Brain microvascular endothelial cell (primary cell): ENCODE measurements at places on chromosomes 4 and X.

GRCh38 chrX:73213734-73214425 lies 771 bp downstream of the NAP1L2 start:
- no peak for DNase-seq

GRCh38 chr4:1874201-1874600 lies 3.0 kb downstream of the NSD2 start:
- no peak for DNase-seq

DNA sequence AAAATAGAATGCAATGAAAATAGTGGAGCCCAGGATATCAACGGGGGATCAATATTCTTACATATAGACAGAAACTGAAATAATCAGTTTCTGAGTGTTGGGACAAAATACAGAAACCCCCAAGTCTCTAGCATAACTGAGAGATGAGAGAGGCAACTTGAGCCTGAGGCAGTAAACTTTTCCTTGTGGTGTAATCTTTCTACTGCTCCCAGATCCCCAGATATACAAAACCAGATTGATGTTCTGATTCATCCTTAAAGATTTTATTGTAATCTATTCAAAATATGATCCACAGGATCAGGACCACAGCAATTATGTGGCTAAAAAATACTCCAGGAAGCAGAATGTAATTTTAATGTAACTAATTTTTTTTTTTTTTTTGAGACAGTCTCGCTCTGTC lies 2282.6 kb downstream of the ARAP2 start:
- DNase-seq = no peak

DNA sequence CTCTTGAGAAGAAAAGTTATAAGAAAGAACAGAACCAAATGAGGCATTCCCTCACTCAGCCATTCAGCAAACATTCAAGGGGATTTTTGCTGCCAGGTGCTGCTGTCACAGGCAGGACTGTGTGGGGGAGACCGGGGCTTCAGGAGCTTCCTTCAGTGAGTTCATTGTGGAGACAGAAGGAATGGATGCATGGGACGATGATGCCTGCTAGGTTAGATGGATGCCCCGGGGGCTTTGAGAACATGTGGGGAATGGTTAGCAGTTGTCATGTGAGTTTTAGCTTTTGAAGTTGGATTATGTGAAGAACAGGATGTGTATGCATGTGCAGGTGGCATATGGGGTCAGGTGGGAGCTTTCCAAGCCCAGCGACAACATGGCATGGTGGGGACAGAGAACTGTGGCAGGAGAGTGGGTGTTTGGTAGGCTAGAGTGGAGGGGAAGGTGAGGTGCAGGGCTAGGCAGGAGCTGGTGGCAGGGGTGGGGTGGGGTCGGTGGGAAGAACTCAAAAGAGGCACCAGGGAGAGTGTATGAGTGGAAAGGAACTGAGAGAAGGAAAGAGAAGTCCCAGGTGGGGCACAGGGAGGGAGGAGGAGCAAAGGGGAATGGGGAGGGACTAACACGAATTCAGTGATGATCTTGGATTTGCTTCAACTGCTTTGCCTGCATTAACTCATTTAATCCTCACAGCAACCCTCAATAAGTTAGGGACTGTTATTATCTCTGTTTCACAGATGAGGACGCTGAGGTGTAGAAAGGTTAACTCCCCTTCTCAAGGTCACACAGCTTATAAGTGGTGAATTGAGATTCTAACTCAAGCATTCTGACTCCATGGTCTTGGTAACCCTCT lies 8.4 kb downstream of the DCUN1D4 start:
- DNase-seq = no peak

DNA sequence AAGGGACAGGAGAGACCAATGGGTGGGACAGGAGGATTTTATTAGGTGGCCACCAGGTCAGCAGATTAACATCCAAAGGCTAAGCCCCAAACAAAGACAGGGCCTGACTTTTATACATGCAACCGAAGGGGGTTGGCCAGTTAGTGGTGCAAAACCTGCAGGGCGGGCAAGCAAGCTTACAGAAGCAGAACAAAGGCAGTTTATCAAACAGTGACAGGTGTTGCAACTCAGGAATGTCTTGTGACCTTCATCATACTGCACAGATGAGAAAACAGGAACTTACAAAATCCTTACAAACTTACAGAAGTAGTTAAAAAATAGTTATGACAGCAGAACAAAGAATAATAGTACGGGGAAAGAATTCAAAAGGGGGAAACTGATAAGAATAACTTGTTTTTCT lies 708.1 kb downstream of the GLUD2 start:
- DNase-seq = no peak

DNA sequence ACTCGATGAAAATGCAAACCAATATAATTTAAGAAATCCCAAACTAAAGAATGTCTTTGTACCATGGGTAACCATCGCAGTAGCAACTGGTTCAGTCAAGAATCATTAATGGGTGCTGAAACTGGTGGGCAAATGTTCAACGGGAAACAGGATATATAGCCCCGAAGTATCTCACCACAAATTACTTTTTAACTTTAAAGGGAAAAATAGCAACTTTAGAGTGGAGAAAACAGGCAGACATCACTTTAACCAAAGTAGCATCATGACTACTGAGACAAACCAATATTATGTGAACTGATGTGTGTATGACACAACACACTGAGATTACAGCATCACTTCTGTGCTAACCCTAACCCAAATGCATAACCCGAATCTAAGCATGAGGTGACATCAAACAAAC lies 33.8 kb upstream of the SLAIN2 start:
- no peak for DNase-seq

DNA sequence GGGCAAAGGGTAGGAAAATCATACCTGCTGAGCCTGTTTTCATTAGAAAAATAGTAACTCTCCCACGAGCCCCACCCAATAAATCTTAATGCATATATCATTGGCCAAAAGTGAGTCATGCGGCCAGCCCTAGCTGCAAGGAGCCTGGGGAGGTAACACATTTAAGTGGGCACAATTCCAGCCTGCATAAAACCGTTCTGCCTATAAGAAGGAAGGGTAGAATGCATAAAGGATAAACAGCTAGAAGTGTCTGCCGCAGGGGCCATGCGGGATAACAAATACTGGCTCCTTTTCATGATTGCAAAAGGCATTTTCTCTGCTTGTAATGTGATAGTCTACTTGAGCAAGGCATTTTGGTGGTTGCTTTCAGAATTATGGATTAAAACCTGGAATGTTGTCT lies 37.1 kb downstream of the EFHC2 start:
- DNase-seq = peak; percentile 4
